AG09309 (cell line): ENCODE measurements at places on chromosomes 1 and 21.

DNA sequence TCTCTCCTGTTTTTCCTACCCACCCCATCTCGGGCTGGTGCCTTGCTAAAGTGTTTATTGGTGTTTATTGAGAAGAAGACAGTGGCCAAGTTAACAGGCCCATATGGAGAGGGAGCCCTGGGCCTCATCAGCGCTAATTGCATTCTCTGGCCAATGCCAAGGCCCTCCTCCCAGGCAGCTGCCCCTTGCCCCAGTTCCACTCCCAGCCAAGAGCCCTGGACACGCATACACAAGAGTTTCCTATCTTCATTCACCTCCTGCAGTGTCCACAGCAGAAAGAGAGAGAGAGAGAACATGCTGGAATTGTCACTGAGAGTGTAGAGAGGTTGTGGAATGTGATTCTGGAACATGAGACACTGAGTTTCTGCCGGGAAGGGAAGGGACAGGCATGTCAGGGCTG, 25.4 kb upstream of the VWA5B1 start:
- no peak for DNase-seq

DNA sequence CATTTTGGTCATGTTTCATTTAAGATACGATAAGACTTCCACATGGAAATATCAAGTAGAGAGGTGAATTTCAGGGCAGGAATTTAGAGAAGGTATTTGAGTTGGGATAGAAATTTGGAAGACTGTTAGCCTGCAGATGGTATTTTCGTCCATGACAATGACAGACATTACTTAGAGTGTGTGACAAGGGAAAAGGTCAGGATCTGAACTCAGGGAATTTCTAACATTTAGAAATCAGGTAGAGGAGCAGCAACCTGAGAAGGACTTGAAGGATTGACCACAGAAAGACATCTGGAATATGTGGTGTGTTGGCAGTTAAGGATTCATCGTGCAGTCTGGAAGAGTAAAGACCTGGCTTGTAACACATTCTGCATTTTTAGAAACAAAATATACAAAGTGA, 57.9 kb downstream of the RABGAP1L start:
- no peak for DNase-seq

- DNase-seq = no peak
These were observed 17.5 kb upstream of the ECE1 start for GRCh38 chr1:21307663-21308305.

DNA sequence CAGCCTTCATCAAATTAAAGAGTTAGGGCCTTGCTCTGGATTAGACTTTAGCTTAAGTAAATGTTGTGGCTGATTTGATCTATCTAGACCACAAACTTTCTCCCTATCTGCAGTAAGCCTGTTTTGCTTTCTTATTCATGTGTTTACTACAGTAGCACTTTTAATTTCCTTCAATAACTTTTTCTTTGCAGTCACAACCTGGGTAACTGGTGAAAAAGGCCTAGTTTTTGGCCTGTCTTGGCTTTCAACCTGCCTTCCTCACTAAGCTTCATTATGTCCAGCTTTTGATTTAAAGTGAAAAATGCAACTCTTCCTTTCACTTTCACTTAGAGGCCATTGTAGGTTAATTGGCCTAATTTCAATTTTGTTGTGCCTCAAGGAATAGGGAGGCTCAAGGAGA, 12.5 kb upstream of the LPGAT1 start:
- no peak for DNase-seq

DNA sequence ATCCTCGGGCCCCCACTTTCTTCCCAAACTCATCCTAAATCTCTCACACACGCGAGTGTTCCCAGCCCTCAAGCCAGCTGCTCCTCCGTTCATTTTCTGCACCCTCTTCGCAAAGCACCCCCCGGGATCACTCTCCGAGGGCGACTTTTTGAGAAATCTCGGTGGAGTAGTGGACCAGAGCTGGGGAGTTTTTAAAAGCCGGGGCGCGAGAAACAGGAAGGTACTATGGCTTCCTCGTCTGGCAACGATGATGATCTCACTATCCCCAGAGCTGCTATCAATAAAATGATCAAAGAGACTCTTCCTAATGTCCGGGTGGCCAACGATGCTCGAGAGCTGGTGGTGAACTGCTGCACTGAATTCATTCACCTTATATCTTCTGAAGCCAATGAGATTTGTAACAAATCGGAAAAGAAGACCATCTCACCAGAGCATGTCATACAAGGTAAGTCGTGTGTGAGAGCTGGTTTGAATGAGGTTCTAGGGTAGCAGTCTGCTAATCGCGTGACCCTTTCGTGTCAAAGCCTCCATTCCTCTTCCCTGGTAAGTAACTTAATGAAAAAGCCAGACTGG, 800 bp downstream of the DR1 start:
- DNase-seq = no peak

- DNase-seq = no peak
These were observed 2.7 kb downstream of the CACNA1E start for GRCh38 chr1:181486098-181486420.

GRCh38 chr21:41843584-41843983, 35.6 kb downstream of the PRDM15 start:
- no peak for DNase-seq

DNA sequence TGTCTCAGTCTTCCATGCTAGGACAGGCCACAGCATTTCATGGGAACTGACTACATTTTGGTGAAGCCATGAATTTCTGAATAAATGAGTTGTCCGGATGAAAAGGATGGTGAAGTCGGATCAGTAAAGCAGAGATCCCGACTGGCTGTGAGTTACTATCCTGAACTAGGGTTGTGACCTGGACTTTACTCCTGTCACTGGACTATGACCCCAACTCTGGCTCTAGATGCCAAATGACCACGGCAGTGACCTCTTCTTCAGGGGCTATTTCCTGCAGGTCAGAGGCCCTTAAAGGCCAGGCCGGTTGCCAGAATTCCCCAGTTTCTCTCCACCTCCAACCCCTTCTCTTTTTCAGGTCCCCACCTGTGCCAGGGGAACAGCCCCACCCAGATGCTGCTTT, 1.7 kb upstream of the NECTIN4 start:
- no peak for DNase-seq

DNA sequence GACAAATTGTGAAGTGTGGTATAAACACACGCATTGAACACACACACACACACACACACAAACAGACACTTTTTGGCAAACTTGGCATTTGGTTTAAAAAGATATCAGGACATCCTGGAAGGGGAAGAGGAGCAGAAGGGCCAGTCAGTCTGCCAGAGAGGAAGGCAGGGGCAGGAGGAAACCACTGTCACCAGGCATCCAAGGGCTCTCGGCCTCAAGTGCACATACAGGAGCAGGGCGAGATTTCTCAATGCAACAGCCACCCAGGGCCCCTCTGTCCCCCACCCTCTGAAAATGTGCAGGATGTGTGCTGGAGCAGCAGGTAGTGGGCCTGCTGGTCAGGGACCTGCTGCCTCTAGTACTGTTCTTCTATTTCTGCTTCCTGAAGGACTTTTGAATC, 71.2 kb downstream of the ABCA4 start:
- no peak for DNase-seq

GRCh38 chr1:55284856-55285255, 69.7 kb upstream of the USP24 start:
- no peak for DNase-seq

GRCh38 chr1:94602802-94603625, 61.5 kb upstream of the F3 start:
- no peak for DNase-seq

GRCh38 chr1:54409156-54410142, 3.3 kb upstream of the SSBP3 start:
- DNase-seq = no peak

GRCh38 chr1:205834751-205835150, 15.2 kb downstream of the PM20D1 start:
- DNase-seq = no peak

GRCh38 chr1:185741551-185741950, 7.4 kb downstream of the HMCN1 start:
- DNase-seq = peak; percentile 55

- no peak for DNase-seq
These were observed 24.8 kb downstream of the GPR137B start for GRCh38 chr1:236167154-236167553.

DNA sequence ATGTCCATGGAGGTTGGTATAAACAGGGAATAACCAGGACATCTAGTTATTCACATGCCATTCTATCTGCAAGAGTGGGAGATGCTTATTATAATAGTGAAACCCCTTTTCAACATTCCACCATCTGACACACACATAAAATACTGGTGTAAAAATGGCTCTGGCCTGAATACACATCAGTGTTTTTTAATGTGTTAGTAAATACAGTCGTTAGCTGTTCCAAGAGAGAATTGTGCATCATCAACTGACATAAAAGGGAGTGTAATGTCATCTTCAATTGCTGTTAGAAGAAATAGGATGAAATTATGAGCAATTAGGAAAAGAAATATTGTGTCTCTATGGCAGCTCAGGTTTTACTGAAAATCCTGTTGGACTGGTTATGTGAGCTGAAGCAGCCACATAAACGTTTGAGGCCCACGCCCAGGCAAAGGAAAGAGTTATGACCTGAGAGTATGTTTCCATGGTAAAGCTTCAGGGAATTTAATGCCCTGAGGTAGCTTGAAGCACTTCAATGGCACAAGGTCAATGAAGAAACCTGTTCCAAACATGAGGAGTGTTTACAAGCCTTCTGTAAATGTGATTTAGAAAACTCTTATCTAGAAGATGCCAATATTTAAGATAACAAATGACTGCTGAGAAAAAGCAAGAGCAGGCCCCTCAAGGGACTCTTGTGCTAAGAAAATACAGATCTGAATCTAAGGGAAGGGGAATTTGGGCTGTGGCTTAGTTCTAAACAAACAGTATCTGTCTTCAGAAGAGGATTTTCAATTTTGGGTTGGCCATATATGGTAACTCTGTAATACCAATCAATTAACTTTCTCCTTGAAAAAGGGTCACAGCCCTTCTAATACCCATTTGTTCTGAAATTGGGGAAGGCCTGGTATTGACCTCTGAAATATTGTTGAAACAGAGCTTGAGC, 384.3 kb downstream of the SEC16B start:
- DNase-seq = no peak

- no peak for DNase-seq
These were observed 38.2 kb downstream of the NTPCR start for GRCh38 chr1:232988572-232989040.

DNA sequence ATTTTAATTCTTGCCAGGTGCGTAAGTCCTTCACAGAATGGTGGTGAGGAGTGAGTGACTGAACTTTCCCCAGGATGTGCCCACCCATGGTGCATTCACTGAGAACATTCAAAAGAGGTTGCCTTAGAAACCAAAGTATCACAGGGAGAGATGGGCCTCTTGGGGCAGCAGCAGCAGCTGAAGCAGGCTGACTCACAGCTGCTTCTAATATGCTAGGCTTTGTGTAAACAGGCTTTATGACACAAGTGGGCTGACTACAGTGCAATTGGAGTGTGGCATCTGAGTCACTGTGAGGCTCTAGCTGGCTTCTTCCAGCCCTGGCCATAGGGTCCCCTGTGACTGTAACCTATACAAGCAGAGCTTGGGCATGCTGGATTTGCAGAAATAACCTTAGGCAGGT, 12.6 kb downstream of the PIGP start:
- peak; percentile 88 for DNase-seq

DNA sequence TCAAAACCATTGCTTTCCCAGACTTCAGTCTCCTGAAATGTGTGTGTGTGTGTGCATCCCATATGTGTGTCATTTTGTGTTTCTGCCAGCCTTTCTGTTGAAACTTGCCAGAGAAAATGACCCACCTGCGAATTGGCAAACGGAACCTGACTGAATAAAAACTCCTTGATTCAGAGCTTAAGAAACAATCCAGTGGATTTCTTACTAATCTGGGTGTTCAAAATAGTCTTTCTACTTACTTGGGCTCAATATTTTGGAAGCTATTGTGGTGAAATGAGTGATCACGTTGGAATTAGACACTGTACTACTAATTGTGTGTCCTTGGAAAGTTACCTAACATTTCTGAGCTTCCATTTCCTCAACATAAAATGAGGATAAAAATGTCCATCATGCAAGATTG, 138.9 kb upstream of the ERG start:
- no peak for DNase-seq

DNA sequence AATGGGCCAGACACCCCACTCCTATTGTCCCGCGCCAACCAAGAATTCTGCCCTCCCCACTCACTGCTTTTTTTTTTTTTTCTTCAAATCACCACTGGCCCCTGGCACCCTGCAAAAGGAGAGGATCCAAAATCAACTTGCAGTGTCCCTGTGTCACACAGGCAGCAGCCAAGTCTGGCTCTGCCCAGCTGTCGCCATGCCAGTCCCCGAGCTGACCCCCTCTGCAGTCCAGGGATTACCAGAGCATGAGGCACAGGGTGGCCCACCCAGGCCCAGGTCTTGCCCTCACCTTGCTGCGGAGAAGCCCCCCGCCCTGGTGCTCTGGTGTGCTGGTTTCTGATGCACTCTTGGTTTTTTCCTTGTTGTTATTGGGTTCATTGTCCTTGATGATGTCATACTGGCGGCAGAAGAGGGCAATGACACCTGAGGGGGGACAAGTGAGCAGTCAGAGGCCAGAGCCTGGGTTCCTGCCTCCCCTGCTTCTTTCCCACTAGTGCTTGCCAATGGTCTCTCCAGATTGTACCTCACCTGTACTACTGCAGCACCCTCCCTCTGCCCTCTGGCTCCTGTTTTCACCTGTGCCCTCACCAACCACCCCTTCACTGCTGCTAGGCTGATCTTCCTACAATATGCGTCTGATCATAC, 6.2 kb downstream of the FNDC5 start:
- no peak for DNase-seq

DNA sequence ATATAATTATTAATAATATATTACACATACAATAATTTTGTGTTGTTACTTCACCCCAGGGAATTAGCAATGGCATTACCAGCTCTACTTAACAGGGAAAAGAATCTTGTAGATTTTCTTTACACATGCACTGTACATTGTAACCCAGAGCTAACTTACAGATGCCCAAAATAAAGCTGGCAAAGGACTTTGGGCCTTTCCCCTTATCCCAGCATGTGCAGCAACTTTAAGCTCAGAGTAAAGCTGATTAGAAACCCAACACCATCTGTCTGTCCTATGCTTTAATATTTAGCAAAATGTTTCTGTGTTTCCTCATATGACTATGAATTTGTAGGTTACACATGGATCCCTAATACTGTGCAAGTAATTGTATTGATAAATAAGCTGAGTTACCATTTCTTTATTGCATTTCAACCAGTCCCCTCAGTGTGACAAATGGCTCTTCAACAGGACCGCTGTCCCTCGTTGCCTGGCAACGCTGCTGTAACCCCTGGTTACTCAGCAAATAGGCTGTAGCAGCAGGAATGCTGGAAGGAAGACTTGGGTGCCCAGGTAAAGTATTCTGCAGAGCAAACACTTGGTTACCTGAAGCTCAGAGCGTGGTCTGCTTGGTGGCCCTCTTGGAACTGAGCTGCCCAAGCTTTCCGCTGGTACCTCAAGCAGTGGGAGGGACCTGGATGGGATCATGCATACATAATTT, at the start of gene USH2A:
Gene USH2A, minus strand, starts transcription at position 628 of the 700 bp plus-strand sequence. CDS start 1,112 bp downstream, outside the sequence.
- DNase-seq = no peak

DNA sequence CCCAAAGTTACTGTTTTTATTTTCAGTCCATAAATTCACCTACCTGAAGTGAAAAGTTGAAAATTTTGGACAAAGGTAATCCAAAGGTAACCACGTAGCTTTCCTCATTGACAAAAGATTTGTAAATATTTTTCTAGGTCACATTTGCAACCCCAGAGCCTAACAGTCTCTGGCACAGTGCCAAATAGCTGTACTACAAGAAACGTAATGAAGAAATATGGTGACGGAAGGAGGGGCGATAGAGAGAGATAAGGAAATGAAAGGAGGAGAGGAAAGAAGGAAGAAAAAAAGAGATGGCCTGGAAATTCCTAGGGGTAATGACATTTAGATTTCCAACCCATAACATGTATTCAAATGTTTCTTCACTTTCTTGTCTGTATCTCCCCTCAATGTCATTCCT, 159.4 kb downstream of the BARHL2 start:
- no peak for DNase-seq

- DNase-seq = no peak
These were observed 23.8 kb downstream of the MARK1 start for GRCh38 chr1:220551718-220552117.
